ENCODE measurements at places on chromosomes 6 and 20. TPM values are rescaled to one million over a fixed set of nuclear protein-coding genes. Genes with fewer than 3 reads are reported as not detected.

- no peaks in the 10 kb centered on the region for H3K36me3 ChIP-seq
- no peak for DNase-seq
- H3K4me3 ChIP-seq = no peak overlapping the region
- H3K27me3 ChIP-seq = no peaks in the 10 kb centered on the region
- H3K27ac ChIP-seq = no peak overlapping the region
Observed at GRCh38 chr20:8983478-8984345, 85.2 kb upstream of the PLCB4 start.

GRCh38 chr20:14451458-14451857 lies 114.0 kb upstream of the FLRT3 start:
- H3K27ac ChIP-seq = no peak overlapping the region
- no peaks in the 10 kb centered on the region for H3K36me3 ChIP-seq
- DNase-seq = no peak

DNA sequence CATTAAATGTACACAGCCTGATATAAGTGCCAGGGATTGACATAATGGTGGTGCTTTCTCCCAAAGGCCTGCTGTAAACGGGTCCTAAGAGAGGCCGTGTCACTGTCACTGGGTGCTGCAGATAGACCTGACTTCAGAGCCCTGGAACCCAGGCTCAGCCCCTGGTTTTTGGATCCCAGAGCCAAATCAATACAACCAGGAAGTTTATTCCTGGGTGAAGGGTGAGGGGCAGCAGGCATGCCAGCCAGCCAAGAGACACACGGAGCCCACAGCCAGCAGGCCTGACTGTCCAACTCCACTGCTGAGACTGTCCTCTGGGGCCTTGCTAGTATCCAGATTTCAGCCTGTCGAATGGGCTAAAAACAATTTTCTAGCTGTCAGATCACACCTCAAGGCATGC lies 12.8 kb upstream of the ARMC12 start:
- no peaks in the 10 kb centered on the region for H3K27me3 ChIP-seq
- H3K36me3 ChIP-seq = no peaks in the 10 kb centered on the region
- DNase-seq = no peak
- H3K4me1 ChIP-seq = peaks cover 54% of the 10 kb centered on the region
- H3K4me3 ChIP-seq = no peak overlapping the region

GRCh38 chr6:45084257-45084656 lies 243.9 kb upstream of the RUNX2 start:
- no peaks in the 10 kb centered on the region for H3K4me1 ChIP-seq
- no peak overlapping the region for H3K27ac ChIP-seq
- H3K4me3 ChIP-seq = no peak overlapping the region

DNA sequence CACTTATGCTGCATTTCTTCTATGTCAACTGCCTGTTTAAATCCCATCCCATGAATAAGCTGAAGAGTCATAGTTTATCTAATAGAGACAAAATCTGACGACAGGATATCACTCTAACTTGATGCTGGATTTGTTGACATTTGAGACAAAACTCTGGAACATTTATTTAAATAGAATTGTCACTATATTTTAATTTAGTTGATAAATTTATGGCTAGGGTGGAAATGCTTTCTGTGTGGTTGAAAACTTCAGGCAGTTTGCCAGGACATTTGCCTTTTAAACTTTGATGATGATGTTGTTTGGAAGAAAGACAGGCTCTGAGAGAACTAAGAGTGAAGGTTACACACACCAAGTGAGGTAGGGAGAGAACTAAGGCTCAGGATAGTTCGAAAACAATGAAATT lies 68.1 kb downstream of the GJA1 start:
- no peaks in the 10 kb centered on the region for H3K36me3 ChIP-seq
- H3K27me3 ChIP-seq = no peaks in the 10 kb centered on the region
- DNase-seq = no peak
- no peak overlapping the region for H3K4me3 ChIP-seq

- no peaks in the 10 kb centered on the region for H3K36me3 ChIP-seq
- H3K27ac ChIP-seq = no peak overlapping the region
- DNase-seq = no peak
- peaks cover 23% of the 10 kb centered on the region for H3K27me3 ChIP-seq
- no peaks in the 10 kb centered on the region for H3K4me1 ChIP-seq
Observed at GRCh38 chr6:19837511-19838441, 606 bp downstream of the ID4 start.

- no peaks in the 10 kb centered on the region for H3K36me3 ChIP-seq
- H3K4me3 ChIP-seq = no peak overlapping the region
- no peak for DNase-seq
- no peaks in the 10 kb centered on the region for H3K27me3 ChIP-seq
- H3K27ac ChIP-seq = no peak overlapping the region
Observed at GRCh38 chr6:107082045-107082444, 33.3 kb downstream of the BEND3 start.

GRCh38 chr6:11692451-11693376 lies 85.9 kb downstream of the ADTRP start:
- DNase-seq = no peak
- no peaks in the 10 kb centered on the region for H3K36me3 ChIP-seq
- no peaks in the 10 kb centered on the region for H3K4me1 ChIP-seq
- H3K27ac ChIP-seq = no peak overlapping the region
- H3K4me3 ChIP-seq = no peak overlapping the region

DNA sequence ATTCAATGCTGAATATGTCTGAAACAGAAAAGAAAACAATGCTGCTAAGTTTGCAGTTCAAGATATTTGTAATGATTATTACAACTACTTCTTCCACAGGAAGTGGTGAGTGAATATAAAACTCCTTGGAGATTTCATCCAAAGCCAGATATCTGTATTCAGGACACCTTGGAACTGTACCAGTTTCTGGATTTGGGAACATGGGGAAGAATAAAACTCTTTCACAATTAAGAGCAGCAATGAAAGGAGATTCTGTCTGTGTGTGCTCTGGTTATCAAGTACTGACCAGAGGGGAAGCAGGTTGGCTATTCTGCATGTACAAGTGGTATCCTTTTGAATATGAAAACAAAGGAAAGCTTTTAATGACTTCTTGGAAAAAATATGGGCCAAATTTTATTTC lies 21.1 kb downstream of the ELOVL2 start:
- H3K36me3 ChIP-seq = no peaks in the 10 kb centered on the region
- H3K4me1 ChIP-seq = no peaks in the 10 kb centered on the region
- DNase-seq = no peak

DNA sequence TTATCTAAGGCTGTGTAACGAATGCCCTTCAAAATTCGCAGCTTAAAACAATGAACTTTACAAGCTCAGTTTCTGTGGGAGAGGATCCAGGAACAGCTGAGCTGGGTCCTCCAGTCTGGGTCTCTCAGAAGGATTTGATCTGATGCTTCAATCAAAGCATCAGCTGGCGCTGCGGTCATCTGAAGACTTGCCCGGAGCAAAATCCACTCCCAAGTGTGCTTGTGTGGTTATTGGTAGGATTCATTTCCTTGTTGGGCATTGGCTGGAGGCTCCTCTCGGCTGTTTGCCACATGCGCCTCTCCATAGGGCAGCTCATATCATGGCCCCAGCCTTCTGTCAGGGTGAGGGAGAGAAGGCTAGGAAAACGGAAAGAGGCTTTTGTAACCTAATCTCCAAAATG lies 269.3 kb upstream of the CHD6 start:
- no peak overlapping the region for H3K4me3 ChIP-seq
- no peaks in the 10 kb centered on the region for H3K4me1 ChIP-seq
- H3K36me3 ChIP-seq = no peaks in the 10 kb centered on the region
- H3K27me3 ChIP-seq = peaks cover 2% of the 10 kb centered on the region

GRCh38 chr6:107033126-107033525 lies 5.1 kb downstream of the MTRES1 start:
- no peaks in the 10 kb centered on the region for H3K27me3 ChIP-seq
- H3K4me3 ChIP-seq = no peak overlapping the region
- no peak for DNase-seq
- H3K27ac ChIP-seq = no peak overlapping the region
- H3K36me3 ChIP-seq = peaks cover 3% of the 10 kb centered on the region
- H3K4me1 ChIP-seq = peaks cover 17% of the 10 kb centered on the region

GRCh38 chr6:117143647-117144046 lies 121.7 kb upstream of the VGLL2 start:
- no peaks in the 10 kb centered on the region for H3K27me3 ChIP-seq
- H3K36me3 ChIP-seq = no peaks in the 10 kb centered on the region
- no peak overlapping the region for H3K27ac ChIP-seq
- DNase-seq = no peak
- H3K4me3 ChIP-seq = no peak overlapping the region

- H3K27me3 ChIP-seq = no peaks in the 10 kb centered on the region
- no peak overlapping the region for H3K27ac ChIP-seq
- DNase-seq = no peak
- H3K4me1 ChIP-seq = no peaks in the 10 kb centered on the region
- no peak overlapping the region for H3K4me3 ChIP-seq
Observed at GRCh38 chr20:23565503-23566045, 2.7 kb downstream of the CST9L start.

GRCh38 chr6:117477988-117478852 lies 4.3 kb upstream of the DCBLD1 start:
- H3K27me3 ChIP-seq = peaks cover 30% of the 10 kb centered on the region
- no peak overlapping the region for H3K27ac ChIP-seq
- H3K4me3 ChIP-seq = no peak overlapping the region
- peaks cover 18% of the 10 kb centered on the region for H3K4me1 ChIP-seq

DNA sequence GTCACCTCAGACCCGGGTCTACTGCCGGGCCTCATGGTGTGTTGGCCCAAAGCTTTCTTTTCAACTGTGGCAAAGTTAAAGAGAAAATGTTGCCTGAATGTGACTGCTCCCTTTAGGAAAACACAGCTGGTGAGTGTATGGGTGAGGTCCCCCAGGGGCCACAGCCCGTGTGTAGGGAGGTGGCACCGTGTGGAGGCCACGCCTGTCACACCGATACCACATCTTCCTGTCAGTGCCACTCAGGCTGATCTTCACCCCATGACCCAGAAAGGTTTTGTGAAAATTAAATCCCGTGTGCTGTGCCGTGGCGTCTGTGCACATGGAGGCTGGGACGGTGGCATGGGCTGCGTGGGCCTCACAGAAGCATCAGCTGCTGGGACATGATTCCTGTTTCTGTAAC lies 10.7 kb upstream of the ADRM1 start:
- H3K27ac ChIP-seq = no peak overlapping the region
- H3K36me3 ChIP-seq = peaks cover 44% of the 10 kb centered on the region
- H3K4me1 ChIP-seq = no peaks in the 10 kb centered on the region
- peak; percentile 28 for DNase-seq
- H3K4me3 ChIP-seq = no peak overlapping the region
- H3K27me3 ChIP-seq = no peaks in the 10 kb centered on the region

GRCh38 chr6:53361549-53362031 lies 12.8 kb upstream of the ELOVL5 start:
- H3K4me1 ChIP-seq = peaks cover 40% of the 10 kb centered on the region
- no peaks in the 10 kb centered on the region for H3K27me3 ChIP-seq
- no peaks in the 10 kb centered on the region for H3K36me3 ChIP-seq
- H3K4me3 ChIP-seq = peak overlapping the region; percentile 42
- peak; percentile 75 for DNase-seq
- H3K27ac ChIP-seq = peak overlapping the region; percentile 97

DNA sequence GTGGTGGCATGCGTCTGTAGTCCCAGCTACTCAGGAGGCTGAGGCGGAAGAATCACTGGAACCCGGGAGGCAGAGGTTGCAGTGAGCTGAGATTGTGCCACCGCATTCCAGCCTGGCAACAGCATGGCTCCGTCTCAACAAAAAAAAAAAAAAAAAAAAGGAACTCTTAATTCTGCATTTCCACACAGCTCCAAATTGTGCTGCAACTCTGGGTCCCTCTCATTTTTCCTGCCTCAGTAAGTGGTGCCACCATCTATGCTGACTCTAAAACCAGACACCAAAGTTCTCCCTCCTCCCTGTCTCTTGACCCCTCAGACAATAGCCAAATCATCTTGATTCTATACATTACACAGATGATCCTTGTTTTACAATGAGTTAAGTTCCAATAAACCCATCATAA lies 133.9 kb downstream of the BTBD9 start:
- DNase-seq = no peak
- H3K4me1 ChIP-seq = no peaks in the 10 kb centered on the region
- H3K4me3 ChIP-seq = no peak overlapping the region
- H3K27ac ChIP-seq = no peak overlapping the region

- peaks cover 27% of the 10 kb centered on the region for H3K4me1 ChIP-seq
- H3K4me3 ChIP-seq = no peak overlapping the region
- no peak overlapping the region for H3K27ac ChIP-seq
- DNase-seq = no peak
- H3K27me3 ChIP-seq = no peaks in the 10 kb centered on the region
Observed at GRCh38 chr20:63748934-63749270, 9.3 kb downstream of the SLC2A4RG start.

The TRIM31 gene
- polyA plus RNA-seq = 0.13 TPM

The HLA-G gene
- polyA plus RNA-seq = 3.2 TPM

The TRIM26 gene
- 43.3 TPM for polyA plus RNA-seq

The NR2E1 gene
- not detected for polyA plus RNA-seq

The SLPI gene
- not detected for polyA plus RNA-seq

The PDYN gene
- polyA plus RNA-seq = not detected

The KCNK5 gene
- 0.34 TPM for polyA plus RNA-seq

Measured in CD4-positive, CD25-positive, alpha-beta regulatory T cell (primary cell).